ENCODE measurements at places on chromosomes 6 and 20.

DNA sequence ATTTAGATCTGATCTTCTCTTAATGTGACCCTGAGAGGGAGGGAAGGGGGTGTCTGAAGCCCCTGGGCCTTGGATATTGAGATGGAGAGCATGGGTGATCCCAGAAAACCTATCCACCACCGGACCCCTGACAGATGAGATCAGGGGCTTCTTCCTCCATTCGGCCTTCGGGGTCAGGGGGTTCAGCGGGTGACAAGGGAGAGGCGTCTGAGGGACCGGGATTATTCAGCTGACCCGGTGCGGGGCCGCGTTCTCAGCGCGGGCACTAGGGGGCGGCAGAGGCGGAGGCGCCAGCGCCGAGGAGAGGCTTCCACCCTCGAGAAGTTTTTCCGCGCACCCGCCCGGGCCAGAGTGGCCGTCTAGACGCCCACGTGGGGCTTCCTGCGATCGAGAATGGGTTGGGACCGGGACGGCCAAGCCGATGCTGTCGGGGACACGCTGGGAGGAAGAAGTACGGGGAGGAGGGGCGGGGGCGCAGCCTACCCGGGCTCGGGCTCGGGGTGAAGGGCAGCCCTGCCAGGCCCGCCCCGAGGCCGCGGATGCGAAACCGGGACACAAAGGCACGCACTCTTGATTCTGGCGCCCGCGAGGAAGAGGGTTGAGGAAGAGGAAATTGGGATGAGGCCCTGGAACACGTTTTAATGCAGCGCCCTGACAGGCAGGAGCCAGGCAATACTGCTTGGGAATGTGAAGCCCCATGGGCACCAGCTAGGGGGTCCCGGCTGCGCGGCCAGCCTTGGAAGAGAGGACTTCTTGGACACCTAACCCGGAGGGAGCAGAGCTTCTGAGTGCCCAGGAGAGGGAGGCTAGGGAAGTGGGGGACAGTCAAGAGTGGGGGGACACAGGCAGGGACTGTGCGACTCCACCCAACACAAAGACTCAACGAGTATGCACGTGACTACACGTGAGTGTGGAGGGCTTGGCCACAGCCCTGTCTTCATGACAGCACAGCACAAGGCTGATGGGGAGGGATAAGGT, 30.6 kb downstream of the COL11A2 start:
- DNase-seq, result peak; percentile 71

- DNase-seq, result no peak
These were observed 252.0 kb downstream of the KIF16B start for GRCh38 chr20:16321291-16321690.

DNA sequence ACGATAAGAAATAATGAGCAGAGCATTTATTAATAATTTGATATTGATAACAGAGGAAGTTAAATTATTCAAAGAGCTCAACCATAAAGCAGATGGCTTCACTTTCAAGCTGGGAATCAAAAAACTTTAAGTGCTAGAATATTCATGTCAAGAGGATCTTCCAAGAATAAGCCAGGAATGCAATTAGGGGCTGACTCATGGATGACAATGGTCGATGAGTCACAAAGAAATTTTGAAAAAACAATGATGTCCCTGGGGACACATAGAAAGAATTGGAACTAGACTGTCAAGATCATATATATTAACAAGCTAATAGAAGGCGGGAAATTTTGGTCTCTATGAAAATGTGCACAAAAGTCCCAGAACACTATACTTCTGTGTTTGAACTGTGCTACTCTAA, 304.1 kb downstream of the LAMA2 start:
- no peak for DNase-seq

DNA sequence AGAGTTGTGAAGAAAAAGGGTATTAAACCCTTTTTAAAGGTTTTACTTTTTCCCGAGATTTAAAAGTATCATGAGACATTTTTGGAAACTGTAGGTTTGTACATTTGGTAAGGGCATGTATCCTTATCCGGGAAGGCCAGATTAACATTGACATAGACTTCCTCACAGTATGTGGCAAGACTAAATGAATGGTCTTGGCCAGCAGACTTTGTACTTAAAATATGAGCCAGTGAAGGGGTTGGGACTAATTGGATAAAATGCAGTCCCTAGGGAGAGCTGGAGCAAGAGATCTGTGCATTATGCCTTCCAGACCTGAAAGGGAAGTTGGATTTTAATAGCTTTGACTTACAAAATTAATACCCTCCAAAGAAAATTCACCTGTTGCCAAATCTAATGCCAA, 60.4 kb upstream of the CCN2 start:
- no peak for DNase-seq

- no peak for DNase-seq
These were observed 24.6 kb downstream of the DNAAF9 start for GRCh38 chr20:3382836-3383235.

DNA sequence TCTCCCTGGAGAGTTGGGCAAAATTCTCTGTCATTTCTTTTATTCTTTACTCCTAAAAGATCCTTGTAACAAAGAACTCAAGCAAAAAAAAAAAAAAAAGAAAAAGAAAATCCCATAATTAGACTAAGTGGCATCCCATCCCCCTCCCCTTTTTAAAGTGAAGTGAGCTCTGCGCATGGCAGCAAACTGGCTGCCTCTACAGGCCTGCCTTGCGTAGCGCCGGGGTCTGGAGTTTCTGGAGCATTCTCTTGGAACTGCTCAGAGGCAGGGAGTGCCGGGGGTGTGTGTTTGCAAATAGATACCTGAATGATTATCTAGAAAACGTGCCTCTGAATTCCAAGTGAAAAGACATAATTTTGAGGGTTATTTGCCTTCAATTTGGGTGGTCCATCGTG, 48.1 kb downstream of the FOXC1 start:
- DNase-seq, result no peak

GRCh38 chr20:14049111-14049510, 53.8 kb downstream of the MACROD2 start:
- DNase-seq, result no peak

- no peak for DNase-seq
These were observed 223.1 kb downstream of the BCAS1 start for GRCh38 chr20:53847139-53847836.

- no peak for DNase-seq
These were observed 116.7 kb downstream of the SIM1 start for GRCh38 chr6:100347901-100348550.
